RKO (cell line): ENCODE measurements at places on chromosomes 1 and 21.

GRCh38 chr1:84675106-84675505 lies 15.2 kb downstream of the SSX2IP start:
- no peak for DNase-seq

DNA sequence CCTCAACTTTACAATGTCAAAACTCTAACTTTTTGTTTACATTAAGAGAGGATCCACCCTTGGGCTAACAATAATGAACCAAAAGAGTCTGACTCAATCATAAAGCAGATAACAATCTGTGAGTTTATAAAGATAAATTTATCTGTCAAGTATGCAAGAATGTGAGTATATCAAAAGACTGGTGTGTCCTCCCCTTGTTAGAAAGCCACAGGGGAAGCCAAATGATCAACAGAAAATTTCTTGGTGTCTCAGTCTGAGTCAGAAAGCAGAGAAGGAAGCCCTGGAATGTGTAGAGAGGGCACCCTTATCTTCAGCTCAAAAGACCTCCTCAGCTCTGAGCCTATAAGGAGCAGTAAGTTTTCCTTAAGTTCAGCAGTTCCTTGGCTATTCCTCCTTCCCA lies 13.9 kb upstream of the PDIK1L start:
- DNase-seq = no peak

DNA sequence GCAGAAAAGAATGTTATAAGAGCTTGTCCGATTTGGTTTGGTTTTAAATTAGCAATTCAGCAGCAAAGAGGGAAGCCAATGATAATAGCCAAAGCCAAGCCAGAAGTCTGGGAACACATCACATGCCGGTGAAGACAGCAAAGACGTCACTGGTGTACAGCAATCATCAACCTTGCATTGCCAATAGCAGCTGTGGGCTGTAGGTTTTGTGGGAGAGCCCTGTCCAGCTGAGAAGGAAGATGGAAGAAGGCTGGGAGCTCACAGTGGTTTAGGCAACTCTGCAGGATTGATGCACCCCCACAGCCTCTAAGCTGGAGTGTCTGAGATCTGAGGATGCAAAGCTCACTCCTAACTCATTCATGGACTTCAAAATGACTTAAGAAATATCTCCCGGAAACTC lies 338.7 kb downstream of the SIPA1L2 start:
- no peak for DNase-seq

GRCh38 chr1:21510113-21510493 lies 880 bp downstream of the ALPL start:
- DNase-seq = no peak

DNA sequence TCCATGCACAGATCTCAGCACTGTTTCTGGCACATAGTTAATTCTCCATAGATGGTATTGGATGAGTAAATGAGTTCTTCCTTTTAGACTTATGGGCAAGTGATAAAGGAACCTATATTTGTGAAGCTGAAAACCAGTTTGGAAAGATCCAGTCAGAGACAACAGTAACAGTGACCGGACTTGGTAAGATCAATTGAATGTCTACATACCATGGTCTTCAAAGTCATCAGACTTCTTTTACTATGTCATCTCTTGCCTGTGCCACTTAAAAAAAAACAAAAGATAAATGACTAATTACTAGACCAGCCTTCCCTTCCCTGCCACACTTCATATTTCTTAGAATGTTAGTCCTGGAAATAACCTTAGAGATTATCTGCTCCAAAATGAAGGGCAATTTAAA lies 246.7 kb downstream of the HMCN1 start:
- DNase-seq = no peak

- DNase-seq = no peak
Observed at GRCh38 chr1:181140398-181140797, 51.9 kb downstream of the IER5 start.

GRCh38 chr21:25428537-25428936 lies 178.7 kb downstream of the MRPL39 start:
- DNase-seq = no peak

DNA sequence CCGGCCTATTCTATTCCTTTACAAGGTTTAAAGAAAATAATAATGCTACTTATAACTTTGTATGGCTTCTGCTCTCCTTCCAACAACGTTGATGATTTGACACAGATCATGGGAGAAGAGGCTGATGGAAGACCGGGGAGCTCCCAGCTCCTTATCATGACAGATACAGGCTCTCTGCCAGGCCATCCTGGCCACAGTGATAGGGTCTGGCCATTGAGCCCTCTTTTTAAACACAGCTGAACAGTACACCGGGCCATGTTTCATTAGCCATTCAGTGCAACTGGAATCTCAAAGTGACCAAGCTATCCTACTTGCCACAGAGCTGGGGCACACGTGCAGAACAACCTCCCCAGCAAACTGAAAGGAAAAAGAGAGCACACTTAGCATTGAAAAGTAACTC lies 34.9 kb downstream of the DNAJC11 start:
- no peak for DNase-seq

DNA sequence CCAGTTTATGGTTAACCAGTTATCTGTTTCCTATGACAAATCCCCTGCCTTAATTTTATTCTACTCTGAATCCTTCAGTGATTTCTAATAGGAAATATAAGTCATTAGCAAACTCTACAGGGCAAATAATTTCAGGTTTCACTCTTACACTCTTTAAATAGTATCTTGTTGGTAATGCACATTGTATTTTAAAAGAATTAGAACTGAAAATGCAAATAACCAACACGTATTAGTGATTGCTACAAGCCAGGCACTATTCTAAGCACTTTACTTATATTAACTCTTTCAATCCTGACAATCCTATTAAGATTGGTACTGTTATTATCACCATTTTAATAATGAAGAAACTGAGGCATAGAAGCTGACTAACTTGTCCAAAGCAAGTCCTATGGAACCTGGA lies 48.3 kb upstream of the LHX8 start:
- no peak for DNase-seq

DNA sequence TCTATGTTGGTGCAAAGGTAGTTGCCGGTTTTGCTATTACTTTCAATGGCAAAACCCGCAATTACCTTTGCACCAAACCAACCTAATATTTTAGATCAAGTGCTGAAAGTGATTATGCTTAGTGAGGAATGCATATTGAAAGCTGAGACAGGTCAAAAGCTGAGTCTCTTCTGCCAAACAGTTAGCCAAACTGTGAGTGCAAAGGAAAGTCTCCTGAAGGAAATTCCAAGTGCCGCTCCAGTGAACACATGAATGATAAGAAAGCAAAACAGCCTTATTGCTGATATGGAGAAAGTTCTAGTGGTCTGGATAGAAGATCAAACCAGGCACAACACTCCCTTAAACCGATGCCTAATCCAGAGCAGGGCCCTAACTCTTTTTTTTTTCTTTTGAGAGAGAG lies 83.1 kb upstream of the ERRFI1 start:
- no peak for DNase-seq

GRCh38 chr21:35952651-35953340 lies 107.5 kb downstream of the SETD4 start:
- no peak for DNase-seq

DNA sequence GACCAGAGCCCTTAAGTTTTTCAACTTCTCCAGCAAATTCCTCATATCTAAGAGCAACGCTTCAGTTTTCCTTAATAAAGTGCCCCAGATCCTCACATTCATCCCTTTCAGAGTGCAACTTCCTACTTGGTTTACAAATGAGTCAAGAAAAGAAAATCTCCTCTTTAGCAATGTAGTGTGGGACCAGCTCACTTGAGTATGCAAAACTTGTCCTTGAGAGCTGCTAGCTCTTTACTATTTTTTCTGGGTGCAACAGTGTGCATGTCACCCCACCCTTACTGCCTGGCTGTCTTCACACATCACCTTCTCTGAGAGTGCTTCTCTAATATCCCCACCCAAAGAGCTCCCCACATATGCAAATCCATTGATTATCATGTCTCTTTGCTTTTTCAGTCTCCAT lies 203.1 kb upstream of the CAMK1G start:
- no peak for DNase-seq

GRCh38 chr1:24643363-24644099 lies 429 bp downstream of the SRRM1 start:
- peak; percentile 47 for DNase-seq

- DNase-seq = peak; percentile 86
Observed at GRCh38 chr1:78340006-78340405, 150.8 kb upstream of the PTGFR start.

GRCh38 chr1:112983537-112984131 lies 27.6 kb upstream of the SLC16A1 start:
- no peak for DNase-seq

DNA sequence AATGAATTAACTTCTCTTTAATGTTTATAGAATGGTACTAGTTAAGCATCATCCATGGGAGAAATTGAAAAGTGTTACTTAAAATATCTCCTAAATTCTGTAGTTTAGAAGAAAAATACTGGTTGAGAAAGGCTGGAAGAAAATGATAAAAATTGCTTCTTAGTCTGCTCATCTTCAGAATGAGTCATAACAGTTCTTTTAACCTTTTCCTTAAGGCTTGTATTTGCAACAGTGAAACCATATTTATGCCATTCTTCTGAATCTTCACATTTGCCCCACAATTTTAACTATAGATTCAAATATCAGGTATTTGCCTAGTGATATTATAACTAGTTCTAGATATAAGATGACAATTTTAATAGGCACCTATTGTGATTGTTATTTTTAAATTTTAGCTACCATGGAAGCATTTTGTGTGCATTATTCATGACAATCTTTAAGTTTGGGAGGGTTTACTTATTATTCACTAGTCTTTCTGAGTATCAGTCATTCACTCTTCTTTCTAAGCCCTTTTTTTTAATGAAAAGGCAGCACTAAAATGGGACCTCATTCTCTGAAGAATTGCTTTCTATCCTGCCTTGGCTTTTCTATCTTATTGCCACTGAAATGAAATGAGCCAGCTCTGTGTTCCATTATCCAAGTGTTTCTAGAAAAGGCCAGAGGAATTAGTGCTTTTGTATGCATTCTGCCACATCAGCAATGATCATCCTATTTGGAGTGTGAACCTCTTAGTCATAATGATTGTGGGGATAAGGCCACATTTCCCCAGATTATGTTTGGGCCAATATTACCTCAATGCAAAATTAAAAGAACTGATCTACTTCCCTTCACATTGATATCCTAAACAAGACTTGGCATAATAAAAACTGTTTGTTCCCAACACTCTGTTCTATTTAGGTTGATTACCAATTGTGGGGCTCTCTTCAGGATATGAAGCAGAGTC lies 58.4 kb downstream of the SAMSN1 start:
- DNase-seq = no peak

DNA sequence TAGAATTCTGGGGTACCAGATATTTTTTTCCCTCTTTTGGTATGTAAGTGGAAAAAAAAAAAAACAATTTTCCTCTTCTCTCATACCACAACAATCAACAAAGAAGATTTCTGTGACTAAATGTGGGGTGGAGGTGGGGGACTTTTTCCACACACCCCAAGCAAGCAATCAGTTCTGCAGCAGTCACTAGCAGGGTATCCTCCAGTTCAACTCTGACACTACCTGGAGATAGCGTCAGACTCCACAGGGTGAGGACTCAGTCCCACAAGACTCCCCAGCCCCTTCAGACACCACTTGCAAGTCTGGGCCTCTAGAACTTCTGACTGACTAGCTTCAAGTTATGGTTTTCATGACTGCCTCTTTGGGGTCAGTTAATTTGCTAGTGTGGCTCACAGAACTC lies 6.2 kb downstream of the DHX9 start:
- no peak for DNase-seq

GRCh38 chr21:31260790-31261189 lies 83.3 kb downstream of the TIAM1 start:
- no peak for DNase-seq

DNA sequence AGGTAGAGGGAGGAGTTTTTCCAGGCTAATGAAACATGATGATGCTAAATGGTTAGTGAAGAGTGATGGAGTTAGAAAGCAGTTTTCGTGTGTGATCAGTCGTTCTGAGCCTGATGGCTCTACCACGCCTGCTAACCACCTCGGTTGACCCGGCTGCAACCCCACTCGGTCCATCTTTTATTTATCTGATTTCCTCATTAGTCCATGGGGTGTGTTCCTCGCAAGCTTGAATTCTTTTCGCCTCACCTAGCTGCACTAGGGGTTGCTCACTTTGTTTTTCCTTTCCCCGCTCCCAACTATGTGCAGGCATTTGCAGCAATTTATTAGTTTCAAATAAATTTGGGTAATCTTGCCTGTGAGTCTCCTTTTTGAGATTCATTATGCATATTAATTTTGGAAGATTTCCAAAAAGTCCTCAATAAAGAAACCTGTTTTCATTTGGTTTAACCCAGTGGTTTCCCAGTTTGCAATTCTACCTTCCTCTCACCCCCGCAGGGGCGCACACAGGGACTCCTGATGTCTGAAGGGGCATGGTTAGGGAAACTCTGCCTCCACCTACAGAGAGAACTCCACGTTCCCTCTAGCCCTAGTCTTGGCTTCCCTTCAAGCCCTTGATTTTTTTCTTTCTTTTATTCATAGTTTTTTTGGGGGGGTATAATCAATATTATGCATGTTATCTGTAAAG lies 12.6 kb downstream of the B3GALT5 start:
- no peak for DNase-seq

GRCh38 chr1:1019122-1019999 lies 559 bp upstream of the AGRN start:
- peak; percentile 83 for DNase-seq

- no peak for DNase-seq
Observed at GRCh38 chr1:210645582-210646257, 317.0 kb downstream of the HHAT start.

DNA sequence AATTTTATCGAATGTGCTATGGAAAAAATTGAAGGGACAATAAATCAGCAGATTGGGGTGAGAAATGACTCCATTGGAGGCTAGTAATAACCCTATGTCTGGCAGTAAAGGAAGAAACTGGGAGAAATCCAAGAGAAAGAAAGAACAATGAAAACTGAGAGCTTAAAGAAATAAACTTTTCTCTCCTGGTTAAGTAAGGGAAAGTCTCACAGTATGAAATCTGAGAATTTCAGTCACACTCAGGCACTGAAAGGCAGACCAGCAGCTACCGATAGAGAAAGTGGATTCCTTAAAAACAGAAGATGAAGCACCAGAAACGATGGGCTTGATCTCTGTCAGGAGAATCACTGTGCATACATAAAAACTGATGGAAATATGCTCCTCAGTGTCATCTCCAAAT lies 404.2 kb downstream of the PLPP3 start:
- no peak for DNase-seq

GRCh38 chr1:24015221-24016210 lies 35.4 kb upstream of the SRSF10 start:
- no peak for DNase-seq

DNA sequence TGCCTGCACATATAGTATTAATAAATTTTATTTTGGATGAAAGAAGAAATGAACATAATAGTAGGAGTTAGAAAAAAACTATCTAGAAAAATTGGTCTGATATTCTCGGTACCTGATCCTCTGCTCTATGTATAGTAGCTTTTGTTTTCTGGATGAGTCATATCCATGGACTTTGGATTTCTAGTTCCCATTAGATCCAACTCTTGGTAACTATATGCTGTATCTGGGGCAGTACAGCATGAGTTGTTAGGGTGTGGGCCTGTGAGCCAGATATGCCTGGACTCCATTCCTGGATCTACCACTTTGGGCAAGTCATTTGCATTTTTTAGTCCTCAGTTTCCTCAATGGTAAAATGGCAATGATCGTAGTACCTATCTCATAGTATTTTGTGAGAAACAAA lies 372.2 kb upstream of the PKN2 start:
- DNase-seq = no peak

- DNase-seq = peak; percentile 20
Observed at GRCh38 chr21:43012596-43012995, 38.2 kb downstream of the PKNOX1 start.
